Activated CD8-positive, alpha-beta memory T cell treated with anti-CD3 and anti-CD28 coated beads for 4 hours (primary cell): ENCODE measurements at places on chromosomes 6 and 20.

DNA sequence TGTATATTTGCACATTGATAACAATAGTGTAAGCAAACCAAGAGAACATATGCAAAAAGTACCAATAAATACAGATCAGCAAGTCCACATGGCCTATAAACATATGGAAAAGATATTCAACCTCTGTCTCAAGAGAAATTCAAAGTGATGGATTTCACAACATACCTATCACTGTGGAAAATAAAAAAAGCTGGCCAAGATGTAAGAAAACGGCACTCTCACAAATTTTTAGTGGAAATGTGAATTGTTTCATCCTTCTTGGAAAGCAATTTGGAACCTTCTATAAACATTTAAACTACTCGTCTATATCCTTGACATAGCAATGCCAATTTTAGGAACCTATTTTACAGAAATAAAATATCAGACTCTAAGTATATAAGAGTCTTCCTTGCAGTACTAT, 559.8 kb downstream of the QKI start:
- no peak for DNase-seq

DNA sequence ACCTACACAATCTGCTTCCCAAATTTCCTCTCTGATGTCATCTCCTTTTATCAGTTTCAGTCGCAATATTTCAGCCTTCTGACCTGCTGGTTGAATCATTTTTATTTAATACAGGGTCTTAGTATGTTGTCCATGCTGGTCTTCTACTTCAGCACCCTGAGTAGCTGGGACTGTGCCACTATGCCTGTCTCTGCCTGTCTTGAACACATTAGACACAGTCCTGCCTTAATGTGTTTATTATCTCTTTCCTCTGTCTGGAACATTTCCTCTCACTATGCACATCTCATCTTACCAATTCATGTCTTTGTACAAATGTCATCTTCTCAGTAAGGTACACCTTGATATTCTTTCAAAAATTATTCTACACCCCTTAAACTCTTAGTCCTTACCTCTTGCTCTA, 106.5 kb downstream of the THEMIS start:
- DNase-seq = no peak

DNA sequence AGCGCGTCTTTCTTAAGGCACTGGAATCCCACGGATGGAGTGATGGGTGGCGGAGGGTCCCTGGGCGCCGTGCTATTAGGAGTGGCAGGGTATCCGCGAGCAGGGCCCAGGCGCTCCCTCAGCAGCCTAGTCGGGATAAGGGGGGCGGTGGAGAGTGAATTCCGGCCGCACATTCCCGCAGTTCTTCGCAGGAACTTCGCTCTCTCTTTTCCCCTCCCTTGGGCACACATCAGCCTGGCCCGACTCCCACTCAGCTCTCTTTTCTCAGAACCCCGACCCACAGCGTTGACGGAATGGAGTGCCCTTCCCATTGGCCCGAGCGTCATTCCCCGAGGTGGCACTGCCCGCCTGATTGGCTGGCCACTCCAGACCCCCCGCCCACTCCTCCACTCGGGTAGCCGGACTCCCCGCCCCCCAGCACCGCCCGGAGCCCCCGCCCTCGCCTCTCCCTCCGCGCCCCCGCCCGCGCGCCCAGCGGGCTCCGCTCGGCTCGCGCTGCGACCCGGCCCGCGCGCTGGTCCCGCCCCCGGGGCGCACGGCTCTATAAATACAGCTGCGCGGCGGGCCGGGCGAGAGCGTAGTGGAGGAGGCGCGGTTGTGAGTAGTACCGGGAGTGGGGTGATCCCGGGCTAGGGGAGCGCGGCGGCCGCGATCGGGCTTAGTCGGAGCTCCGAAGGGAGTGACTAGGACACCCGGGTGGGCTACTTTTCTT, at the start of gene ID4:
TSS of gene ID4 (plus strand) at position 572 of the 712 bp plus-strand sequence. CDS start 385 bp downstream, outside the sequence.
- no peak for DNase-seq

GRCh38 chr6:32943864-32944649, 3.2 kb upstream of the HLA-DMB start:
- no peak for DNase-seq

DNA sequence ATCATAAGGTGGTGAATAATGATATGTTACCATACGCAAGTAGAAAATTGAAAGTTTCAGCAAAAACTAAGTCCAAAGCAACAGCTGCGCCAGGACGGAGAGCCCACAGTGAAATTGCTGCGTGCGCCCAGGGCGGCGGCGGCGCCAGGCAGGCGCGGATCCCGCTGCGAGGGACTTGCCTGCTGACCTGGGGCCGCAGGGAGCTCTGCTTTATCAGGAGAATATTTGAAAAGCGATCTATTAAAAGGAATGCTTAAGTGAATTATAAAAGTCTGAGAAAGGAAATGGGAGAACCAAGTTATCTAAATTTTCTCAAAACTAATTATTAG, 85.4 kb downstream of the THBS2 start:
- no peak for DNase-seq

DNA sequence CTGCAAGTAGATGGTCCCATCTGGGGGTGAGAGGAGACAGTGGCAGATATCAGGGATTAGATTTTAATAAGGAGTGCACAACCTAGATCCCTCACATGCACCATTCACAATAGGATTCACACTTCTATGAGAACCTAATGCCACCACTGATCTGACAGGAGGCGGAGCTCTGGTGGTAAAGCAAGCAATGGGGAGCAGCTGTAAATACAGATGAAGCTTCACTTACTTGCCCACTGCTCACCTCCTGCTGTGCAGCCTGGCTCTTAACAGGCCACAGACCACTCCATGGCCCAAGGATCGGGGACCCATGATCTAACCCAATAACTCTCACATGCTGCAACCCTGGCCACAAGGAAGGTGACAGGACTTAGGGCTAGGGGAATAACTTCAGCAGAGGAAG, 75.4 kb downstream of the ZNF133 start:
- no peak for DNase-seq

DNA sequence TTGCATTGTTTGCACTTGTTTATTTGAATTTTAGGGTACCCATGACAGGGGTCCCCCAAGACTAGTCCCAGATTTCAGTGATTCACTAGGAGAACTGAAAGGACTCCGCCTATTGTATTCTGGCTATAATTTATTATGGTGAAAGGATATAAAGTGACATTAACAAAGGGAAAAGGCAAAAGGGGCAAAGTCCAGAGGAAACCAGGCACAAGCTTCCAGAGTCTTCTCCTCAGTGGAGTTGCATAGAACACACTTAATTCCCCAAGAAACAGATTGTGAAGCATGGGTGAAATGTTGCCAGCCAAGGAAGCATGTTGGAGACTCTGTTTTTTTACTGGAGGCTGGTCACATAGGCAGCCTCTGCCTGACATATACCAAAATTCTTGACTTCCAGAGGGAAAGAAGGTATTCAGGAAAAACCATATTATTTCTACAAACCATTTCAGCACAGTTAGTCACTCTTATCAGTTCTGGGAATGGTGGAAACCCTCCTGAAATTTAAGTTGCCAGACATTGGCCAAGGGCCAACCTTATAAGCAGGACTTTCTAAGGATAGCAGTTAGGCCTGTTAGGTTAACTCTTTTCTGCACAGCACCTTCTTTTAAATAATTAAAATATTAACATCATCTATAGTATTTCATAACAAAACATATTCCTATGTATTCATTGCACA, 71.8 kb downstream of the FIG4 start:
- no peak for DNase-seq

DNA sequence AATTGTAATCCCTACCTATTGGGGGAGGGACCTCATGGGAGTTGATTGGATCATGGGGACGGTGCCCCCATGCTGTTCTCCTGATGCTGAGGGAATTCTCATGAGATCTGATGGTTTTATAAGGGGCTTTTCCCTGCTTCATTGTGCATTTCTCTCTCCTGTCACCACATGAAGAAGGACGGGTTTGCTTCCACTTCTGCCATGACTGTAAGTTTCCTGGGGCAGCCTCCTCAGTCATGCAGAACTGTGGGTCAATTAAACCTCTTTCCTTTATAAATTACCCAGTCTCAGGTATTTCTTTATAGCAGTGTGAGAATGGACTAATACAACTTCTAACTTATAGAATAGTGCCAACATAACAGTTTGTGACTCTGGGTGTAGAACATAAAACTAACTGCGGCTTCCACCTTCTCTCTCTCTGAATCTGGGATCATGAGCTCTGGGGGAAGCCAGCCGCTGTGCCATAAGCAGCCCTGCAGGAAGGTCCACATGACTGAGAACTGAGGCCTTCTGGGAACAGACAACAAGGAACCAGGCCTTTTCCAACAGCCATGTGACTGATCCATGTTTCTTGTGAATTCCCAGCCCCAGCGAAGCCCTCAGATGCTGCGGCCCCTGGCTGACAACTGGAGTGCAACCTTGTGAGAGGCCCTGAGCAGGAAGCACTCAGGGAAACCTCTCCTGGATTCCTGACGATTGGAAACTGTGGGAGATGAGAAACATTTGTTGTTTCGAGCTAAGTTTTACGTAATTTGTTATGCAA, 3.4 kb upstream of the HLA-A start:
- DNase-seq = no peak

GRCh38 chr6:140566781-140567277, 1192.4 kb upstream of the CITED2 start:
- DNase-seq = no peak

DNA sequence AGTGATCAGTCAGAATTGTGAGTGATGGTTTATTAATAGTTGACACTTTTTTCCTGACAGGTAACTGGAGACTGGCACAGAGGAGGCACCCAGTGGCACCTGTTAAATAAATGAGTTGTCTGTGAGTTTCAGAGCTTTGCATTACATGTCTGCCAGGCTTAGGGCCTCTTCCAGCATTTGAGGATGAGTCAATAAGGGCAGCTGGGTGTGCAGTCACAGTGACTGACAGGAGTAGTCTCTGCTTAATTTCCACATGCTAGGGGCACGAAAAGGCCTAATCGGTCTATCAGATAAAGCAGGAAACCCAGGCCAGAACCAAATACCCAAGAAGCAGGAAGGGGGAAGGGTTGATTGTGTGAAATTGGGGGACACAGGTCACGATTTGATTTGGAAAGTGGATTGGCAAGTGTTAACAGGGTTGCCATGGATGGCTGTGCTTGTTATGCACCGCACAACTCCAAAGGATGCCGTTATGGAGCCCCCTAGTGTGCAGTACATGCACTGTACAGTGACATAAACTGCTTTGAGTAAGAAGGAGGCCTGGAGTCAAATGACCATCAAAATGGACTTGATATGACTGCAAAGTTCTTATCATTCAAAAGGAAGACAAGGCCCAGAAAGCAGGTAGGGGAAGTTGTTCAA, 111.9 kb upstream of the GGTLC1 start:
- DNase-seq = peak; percentile 36

DNA sequence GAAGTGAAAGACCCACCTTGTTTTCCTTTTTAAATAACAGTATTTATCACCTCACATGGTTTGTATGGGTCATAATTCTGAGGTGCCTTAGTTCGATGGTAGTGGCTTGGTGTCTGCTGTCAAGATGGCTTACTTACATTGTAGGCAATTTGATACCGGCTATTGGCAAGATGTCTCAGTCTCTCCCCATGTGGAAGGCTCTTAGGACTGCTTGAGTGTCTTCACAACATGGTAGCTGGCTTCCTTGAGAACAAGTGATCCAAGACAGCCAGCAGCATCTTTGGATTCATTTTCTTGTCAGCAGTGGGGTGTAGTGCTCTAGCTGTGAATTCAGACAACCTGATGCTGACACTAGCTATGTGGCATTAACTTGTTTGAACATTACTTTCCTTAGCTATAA, 70.1 kb downstream of the CBFA2T2 start:
- no peak for DNase-seq

- DNase-seq = no peak
Measured at GRCh38 chr6:118324116-118324515, 224.0 kb upstream of the PLN start.

DNA sequence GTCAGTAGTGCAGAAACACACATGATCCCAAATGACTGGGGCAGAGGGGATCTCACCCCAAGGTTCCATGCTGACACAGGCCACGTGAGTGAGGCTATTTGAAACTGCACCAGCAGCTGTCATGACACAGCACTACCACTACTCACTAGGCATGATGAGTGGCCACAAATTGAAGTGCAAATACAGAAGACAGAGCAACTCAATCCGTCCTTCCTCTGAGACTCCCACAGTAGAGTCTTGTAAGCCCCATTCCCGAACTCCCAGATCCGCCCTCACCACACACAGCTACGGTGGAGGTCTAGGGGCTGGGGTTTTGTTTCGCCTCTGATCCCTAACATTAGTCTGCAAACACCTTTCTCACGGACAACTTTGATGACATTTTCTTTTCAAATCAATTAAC, 113.3 kb upstream of the NUP153 start:
- DNase-seq = no peak

DNA sequence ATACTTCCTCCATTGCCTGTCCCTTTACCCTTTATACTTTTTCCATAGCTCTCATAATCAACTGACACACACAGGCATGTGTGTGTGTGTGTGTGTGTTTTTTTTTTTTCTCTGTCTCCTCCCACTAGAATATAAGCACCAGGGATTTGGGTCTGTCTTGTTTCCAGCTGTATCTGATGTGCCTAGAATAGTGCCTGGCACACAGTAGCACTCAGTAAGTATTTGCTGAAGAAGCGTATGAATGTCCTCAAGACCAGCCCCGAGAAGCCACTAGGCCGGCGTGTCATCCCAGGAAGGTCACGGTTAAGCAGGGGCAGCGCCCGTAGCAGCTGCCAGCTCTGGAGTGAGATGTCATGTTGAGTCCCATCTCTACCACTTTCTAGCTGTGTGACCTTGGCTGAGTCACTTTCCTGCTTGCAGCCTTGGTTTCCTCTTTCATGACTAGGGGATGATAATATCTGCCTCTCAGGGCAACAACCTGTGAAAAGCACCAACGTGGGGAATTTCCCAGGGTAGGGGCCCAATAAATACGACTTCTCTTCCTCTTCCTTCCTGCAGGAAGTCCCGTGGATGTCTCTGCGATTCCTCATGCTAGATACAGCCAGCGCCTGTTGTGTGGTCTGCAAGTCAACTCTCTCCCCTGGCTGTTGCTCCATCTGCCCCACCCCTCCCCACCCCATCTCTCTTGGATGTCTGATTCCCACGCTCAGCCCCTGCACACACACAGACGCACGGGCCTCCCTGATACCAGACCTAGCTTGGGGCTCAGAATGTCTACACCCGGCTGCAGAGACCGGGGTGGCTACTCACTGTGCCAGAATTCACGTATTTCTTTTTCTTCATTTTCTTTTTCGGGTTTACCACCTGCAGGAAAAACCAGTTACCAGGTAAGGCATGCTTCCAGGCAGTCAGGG, 58.1 kb downstream of the RAB44 start:
- DNase-seq = peak; percentile 54

DNA sequence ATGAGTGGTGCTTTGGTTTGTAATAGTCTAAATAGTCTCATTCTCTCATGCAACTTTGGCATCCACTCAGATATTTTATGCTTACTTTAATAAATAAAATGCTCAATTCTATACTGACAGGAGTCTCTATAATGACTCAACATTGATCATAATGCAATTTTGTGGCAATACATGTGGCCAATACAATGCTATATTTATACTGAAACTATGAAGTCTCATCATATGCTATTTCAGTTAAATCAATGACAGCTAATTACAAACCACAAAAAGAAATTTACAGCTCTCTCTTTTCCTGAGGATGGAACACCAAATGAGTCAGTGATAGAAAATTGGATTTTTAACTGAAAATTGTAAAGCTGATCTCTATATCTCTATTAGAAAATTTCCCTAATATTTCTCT, 77.1 kb downstream of the WASF1 start:
- DNase-seq = no peak

- peak; percentile 24 for DNase-seq
Measured at GRCh38 chr6:160137989-160138835, 16.6 kb downstream of the SLC22A1 start.
